ENCODE measurements at places on chromosomes 5 and 9. TPM values are rescaled to one million over a fixed set of nuclear protein-coding genes. Genes with fewer than 3 reads are reported as not detected.

Gene C5orf34
- 9.3 TPM for total RNA-seq

Gene PPP2R2B
- 8.7 TPM for total RNA-seq

Gene OLFM1
- total RNA-seq, result not detected

GRCh38 chr5:58913406-58913990 lies 330.6 kb downstream of the RAB3C start:
- H3K36me3 ChIP-seq, result no peaks in the 10 kb centered on the region
- no peak overlapping the region for H3K27ac ChIP-seq
- H3K4me3 ChIP-seq, result no peak overlapping the region
- DNase-seq, result no peak

DNA sequence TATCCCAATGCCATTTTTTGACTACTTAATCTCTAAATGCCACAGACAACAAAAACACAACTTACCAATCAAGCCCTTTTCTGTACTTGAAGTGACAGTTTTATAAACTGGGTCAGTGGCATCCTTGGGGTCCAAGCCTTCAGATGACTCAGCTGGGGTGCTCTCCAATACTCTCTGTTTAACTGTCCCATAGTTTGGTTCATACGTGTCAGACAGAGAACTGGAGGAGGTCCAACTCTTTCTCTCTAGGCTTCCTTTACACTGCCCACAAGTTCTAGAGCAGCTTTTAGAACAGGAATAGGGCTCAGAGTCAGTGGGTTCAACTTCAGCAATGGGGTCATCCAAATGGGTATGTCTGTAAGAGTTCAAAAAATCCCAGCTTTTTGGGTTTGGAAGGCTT lies 166.9 kb downstream of the CDC42SE2 start:
- no peaks in the 10 kb centered on the region for H3K27me3 ChIP-seq
- no peak for DNase-seq
- peaks cover 56% of the 10 kb centered on the region for H3K36me3 ChIP-seq
- no peak overlapping the region for H3K4me3 ChIP-seq
- no peaks in the 10 kb centered on the region for H3K4me1 ChIP-seq
- H3K27ac ChIP-seq, result no peak overlapping the region

- peaks cover 11% of the 10 kb centered on the region for H3K27me3 ChIP-seq
- H3K4me1 ChIP-seq, result peaks cover 14% of the 10 kb centered on the region
- no peaks in the 10 kb centered on the region for H3K36me3 ChIP-seq
- no peak overlapping the region for H3K4me3 ChIP-seq
Observed at GRCh38 chr5:36414869-36415282, 113.2 kb upstream of the RANBP3L start.

DNA sequence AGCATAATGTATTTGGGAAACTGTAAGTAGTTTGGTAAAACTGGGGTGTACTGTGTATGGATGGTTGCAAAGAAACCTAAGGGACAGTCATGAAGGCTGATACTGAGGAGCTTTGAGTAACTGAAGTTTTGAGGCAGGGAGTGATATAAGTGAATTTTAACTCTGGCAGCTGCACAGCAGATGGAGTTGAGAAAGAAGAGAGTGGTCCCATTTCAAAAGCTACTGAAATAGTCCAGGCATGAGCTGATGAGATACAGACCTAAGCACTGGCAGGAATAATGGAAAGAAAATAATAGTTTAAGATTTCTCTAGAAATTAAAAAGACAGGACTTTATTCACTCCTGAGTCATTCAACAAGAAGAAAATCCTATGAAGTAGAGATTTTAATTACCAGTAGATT lies 232.0 kb downstream of the CHSY3 start:
- H3K27me3 ChIP-seq, result no peaks in the 10 kb centered on the region
- no peak overlapping the region for H3K4me3 ChIP-seq
- H3K4me1 ChIP-seq, result no peaks in the 10 kb centered on the region
- no peak for DNase-seq
- H3K36me3 ChIP-seq, result no peaks in the 10 kb centered on the region
